ENCODE measurements at places on chromosomes 2 and 18. TPM values are rescaled to one million over a fixed set of nuclear protein-coding genes. Genes with fewer than 3 reads are reported as not detected.

GRHL1 gene
- 0.55 TPM for total RNA-seq

MTA3 gene
- 26.2 TPM for total RNA-seq

LPIN1 gene
- 54.7 TPM for total RNA-seq

GRCh38 chr18:28123401-28124030, 53.4 kb downstream of the CDH2 start:
- H3K36me3 ChIP-seq, result no peaks in the 10 kb centered on the region
- no peaks in the 10 kb centered on the region for H3K27me3 ChIP-seq
- H3K4me1 ChIP-seq, result no peaks in the 10 kb centered on the region
- no peak overlapping the region for H3K27ac ChIP-seq
- DNase-seq, result no peak

- peaks cover 52% of the 10 kb centered on the region for H3K36me3 ChIP-seq
- no peaks in the 10 kb centered on the region for H3K27me3 ChIP-seq
- no peak overlapping the region for H3K27ac ChIP-seq
- no peak for DNase-seq
- H3K4me3 ChIP-seq, result no peak overlapping the region
Measured at GRCh38 chr18:76892832-76893231, 70.5 kb downstream of the ZNF236 start.
